ENCODE measurements at places on chromosomes 1 and 21. TPM values are rescaled to one million over a fixed set of nuclear protein-coding genes. Genes with fewer than 3 reads are reported as not detected.

DNA sequence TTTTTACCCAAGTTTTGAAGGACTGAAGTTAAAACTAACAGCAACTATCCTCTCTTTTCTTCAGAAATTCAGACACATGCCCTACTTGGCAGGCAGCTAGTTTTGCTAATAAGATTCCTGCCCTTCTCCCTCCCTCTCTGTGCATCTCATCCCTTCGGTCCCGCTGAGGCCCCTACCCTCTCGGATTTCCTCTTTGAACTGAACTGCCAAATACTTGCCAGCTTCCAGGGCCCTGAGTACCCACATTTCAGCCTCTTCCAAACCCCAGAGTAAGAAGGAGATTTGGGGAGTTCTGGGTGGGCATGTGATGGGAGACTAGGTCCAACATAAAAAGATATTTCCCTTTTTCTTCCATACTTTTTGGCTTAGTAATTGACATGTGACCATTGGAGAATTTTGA is 116.5 kb upstream of the JUN start:
- H3K27ac ChIP-seq: no peak overlapping the region
- peaks cover 26% of the 10 kb centered on the region for H3K4me1 ChIP-seq
- no peaks in the 10 kb centered on the region for H3K27me3 ChIP-seq
- no peaks in the 10 kb centered on the region for H3K36me3 ChIP-seq

- peaks cover 23% of the 10 kb centered on the region for H3K4me1 ChIP-seq
- H3K27ac ChIP-seq: no peak overlapping the region
- peaks cover 13% of the 10 kb centered on the region for H3K36me3 ChIP-seq
- no peak for DNase-seq
These were observed 688 bp upstream of the CHD5 start for GRCh38 chr1:6180707-6181311.

- peaks cover 40% of the 10 kb centered on the region for H3K36me3 ChIP-seq
- H3K27me3 ChIP-seq: no peaks in the 10 kb centered on the region
- peaks cover 13% of the 10 kb centered on the region for H3K4me1 ChIP-seq
These were observed 73.7 kb upstream of the EDEM3 start for GRCh38 chr1:184828369-184828717.

Gene ITGB2
- total RNA-seq: 336 TPM

Gene SPATA17
- total RNA-seq: not detected

Gene BATF3
- 109 TPM for total RNA-seq

Gene HJV
- not detected for total RNA-seq

Gene NR1I3
- total RNA-seq: not detected

Gene MSH4
- 0.47 TPM for total RNA-seq

Gene IL6R
- 0.66 TPM for total RNA-seq
